ENCODE measurements at places on chromosomes 7 and 10.

- DNase-seq, result no peak
These were observed 24.8 kb downstream of the GBX1 start for GRCh38 chr7:151142686-151143040.

GRCh38 chr7:44854644-44855364, 6.9 kb upstream of the H2AZ2 start:
- DNase-seq, result no peak

DNA sequence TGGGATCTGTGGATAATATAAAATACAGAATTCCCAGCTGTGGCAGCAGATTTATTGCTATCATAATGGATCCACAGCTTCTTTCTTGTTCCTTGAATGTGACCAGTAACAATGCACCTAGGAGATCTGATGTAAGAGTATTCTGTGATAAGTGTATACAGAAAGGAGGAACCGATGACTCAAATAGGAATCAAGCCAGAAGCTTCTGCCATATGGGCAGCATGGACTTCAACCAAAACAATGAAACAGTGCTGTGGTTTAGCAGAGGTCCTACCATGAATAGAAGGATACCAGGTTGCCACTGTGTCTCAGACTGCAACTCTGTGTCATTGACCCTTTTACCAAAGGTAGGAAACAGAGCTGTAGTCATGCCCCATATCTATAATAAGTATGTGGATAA, 81.8 kb downstream of the PTPRZ1 start:
- DNase-seq, result no peak

DNA sequence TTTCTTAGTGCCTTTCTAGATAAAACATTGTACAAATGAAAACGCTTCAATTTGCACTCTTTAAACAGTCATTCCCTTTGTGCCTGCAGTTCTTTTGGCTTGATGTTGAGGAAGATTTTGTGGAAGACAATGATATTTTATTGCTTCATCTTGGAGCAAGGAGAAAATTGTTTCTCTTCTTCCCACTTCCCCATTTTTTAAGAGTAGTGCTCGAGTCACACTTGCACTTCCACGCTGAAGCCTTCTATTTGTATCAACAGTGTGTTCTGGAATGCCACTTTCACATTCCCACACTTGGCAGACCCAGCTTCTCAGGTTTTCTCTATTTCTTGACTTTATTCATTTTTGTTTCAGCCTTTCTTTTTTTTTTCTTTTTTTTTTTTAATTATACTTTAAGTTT, 369.3 kb downstream of the PAXIP1 start:
- no peak for DNase-seq

DNA sequence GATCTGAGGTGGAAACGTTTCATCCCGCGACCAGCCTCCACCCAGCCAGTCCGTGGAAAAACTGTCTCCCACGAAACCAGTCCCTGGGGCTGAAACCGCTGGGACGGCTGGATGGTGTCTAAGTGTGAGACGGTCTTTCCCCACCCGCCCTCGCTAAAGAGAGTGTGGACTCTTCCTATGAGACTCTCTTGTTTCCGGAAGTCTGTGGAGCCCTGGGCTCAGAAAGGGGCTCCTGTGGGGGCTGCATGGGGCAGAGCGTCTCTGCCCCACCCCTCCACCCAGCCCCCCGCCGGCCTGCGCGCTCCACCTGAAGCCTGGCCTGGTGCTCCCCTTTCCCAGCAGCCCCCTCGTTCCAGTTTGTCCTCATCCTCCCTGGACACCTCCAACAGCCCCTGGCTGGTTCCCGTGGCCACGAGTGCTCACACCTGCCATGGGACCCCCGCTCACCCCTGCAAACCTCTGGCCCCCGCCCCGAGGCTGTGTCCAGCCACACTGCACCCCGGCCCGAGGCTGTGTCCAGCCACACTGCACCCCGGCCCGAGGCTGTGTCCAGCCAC, 28.7 kb downstream of the CFAP46 start:
- DNase-seq, result no peak

DNA sequence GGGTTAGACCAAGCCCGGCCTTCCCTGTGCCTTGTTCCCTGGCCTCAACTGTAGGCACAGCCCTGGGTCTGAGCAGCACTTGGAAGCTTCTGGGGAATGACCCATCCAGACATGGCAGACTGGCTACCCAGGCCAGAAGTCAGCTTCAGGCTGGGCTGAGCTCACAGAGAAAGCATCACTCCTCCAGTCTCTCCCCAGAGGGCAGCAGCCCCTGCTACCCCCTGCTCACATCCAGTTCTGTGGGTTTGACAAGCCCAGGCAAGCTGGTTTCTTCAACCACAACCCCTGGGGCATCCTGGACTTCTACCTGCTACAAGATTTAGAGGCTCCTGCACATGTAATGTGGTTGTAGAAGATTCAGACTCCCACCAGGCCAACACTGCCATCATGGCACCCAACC, 9.0 kb downstream of the C10orf71 start:
- no peak for DNase-seq

GRCh38 chr10:95482501-95483233, 78.5 kb downstream of the SORBS1 start:
- no peak for DNase-seq

- no peak for DNase-seq
These were observed 176.4 kb downstream of the XPNPEP1 start for GRCh38 chr10:109746861-109747260.

- DNase-seq, result no peak
These were observed 110.6 kb downstream of the TCERG1L start for GRCh38 chr10:131200856-131201470.

DNA sequence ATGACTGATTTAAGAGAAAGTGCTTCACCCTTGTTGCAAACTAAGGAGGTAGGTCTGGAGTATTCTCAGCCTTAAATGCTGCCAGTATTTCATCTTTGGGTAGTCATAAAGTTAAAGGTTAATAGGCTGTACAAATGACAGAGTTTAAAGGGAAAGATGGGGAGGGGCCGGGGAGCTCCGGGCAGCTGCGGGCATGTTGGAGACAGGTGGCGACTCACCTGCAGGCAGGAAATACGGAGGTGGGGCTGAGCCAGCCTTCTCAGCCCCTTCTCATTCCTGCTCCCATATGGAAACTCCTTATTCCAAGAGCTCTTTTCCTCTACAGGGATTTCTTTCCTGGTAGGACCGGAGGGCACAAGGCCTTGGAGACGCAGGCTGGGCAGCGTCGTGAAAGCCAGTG, 31.8 kb upstream of the HMX3 start:
- no peak for DNase-seq

GRCh38 chr10:131978366-131978765, 3.4 kb downstream of the BNIP3 start:
- no peak for DNase-seq

DNA sequence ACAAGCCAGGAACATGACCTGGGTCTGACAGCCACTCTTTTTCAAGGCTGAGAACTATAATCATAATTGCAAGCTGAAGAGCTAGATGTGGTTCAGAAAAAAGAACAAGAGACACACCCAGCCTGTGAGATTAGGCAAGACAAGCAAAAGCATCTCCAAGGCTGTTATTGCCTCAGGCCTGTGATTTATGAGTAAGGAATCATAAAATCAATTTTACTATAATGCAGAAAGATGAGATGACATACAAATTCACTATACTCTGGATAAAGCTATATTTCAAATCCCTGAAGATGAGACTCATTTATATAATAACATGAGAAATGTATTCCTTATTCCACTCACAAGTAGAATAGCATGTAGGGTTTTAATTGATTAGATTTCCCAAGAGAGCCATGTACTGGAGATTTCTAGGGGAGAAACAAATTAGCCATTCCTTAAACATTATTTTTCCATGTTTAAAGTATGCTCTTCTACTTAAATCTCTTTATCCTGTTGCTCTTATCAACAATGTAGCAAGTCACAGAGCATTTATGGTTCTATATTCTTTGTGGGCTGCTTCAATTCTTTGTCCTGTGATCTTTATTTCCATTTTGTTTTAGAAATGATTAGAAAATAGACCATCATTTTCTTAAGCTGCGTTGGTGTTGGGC, 47.4 kb downstream of the FHIP2A start:
- no peak for DNase-seq

DNA sequence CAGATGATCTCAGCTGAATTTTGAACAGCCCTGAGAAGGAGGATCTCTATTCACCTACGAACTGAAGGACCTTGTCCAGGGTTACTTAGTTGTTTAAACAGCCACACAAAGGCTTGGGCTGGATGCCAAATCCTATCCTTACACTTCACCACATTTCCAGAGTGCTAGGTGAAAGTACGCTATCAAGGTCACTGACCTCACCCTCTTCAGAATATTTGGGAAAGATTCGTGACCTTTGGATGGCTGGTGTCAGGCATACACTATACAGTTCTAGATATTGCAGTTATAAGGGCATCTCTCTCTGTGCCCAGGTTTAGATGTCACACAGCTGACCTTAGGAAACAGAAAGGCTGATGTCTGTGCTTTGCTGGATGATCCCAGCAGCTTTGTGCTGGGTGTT, 61.2 kb upstream of the ABLIM1 start:
- no peak for DNase-seq

DNA sequence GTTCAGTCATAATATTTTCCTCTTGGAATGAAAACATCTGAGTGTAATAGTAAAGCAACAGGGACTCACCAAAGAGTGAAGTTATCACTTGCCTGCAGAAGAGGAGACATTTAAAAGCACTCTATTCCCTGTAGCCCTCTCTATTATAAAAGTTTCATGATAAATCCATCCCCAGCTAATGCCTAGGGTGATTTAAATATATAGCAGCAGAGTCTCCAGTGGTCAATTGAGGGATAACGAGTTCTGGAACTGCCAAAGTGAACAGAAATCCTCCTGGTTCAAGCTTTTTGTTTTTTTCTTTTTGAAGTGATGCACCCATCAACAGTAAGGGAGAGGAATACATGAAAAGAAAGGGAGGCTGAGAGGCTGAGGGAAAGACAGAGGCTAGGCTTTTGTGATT, 87.3 kb downstream of the EVX1 start:
- DNase-seq, result no peak

- DNase-seq, result no peak
These were observed 143.5 kb downstream of the RGS10 start for GRCh38 chr10:119398996-119399395.

DNA sequence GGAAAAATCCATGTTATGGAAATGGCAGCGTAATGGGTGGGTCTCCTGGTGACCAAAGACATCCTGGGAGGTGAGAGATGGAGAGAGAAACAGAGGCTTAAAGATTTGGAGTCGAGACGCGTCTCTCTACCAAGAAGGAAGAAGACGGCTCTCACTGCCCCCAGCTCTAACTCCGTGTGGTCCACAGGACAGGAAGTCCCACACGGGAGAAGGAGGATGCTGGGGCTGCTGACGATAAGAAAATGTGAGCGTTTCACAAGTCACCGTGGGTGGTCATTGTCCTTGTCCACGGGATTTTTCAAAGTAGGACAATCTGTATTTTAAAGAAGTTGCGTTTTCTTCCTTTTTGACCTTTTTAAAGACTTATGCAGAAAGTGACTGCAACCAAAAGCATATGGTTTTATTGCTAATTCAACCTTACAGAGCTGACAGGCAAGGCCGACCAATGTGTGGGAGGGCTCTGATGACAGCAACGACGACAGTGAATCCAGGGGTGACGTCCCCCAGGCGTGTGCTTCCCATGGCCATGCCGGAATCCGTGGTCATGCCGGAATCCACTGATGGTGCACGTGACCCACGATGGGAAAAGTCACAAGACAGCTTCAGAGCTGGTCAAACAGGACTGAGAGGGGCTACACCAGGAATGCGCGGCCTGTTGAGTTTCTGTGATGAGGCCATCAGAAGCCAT, 341.2 kb downstream of the PTPRN2 start:
- DNase-seq, result no peak

- no peak for DNase-seq
These were observed 7.2 kb upstream of the CHCHD1 start for GRCh38 chr10:73774637-73775036.

Data from stimulated activated CD4-positive, alpha-beta T cell treated with anti-CD3 and anti-CD28 coated beads, Interleukin-15, amount 100 ng/mL, for 1 hour (primary cell).